ENCODE measurements at places on chromosomes 6 and 20.

- DNase-seq = no peak
These were observed 84.2 kb downstream of the EPB41L2 start for GRCh38 chr6:130978660-130979396.

- no peak for DNase-seq
These were observed 896 bp downstream of the RPP21 start for GRCh38 chr6:30345852-30346251.

GRCh38 chr20:43977962-43978361 is 63.3 kb downstream of the TOX2 start:
- no peak for DNase-seq

GRCh38 chr6:144284478-144284782 is 705 bp upstream of the UTRN start:
- DNase-seq = no peak

- no peak for DNase-seq
These were observed 35.7 kb upstream of the SCUBE3 start for GRCh38 chr6:35178012-35178411.

DNA sequence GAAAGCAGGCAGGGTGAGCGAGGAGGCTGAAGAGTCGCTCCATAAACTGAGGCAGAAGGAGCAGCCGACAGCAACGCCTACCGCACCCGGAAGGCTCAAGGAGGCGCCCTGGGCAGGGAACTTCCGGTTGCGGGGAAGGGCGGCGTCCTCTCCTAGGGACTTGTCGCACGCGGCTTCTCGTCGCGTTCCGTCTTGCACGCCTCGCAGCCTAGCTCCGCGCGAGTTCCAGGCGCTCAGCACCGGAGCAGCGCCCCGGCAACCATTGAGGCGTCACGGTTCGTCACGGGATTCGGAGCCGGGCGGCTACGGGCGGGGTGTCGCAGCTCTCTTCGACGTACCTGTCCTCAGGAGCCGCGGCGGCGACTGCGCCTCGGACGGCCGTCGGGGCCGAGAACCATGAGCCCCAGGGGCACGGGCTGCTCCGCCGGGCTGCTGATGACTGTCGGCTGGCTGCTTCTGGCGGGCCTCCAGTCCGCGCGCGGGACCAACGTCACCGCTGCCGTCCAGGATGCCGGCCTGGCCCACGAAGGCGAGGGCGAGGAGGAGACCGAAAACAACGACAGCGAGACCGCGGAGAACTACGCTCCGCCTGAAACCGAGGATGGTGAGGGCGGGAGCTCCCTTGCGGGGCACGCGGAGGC is at the start of gene SPACA1:
TSS of gene SPACA1 (plus strand) at position 332 of the 641 bp plus-strand sequence. CDS start at position 397, 65 bp downstream.
- DNase-seq = no peak

GRCh38 chr20:13205848-13206434 is 15.1 kb upstream of the ISM1 start:
- no peak for DNase-seq

DNA sequence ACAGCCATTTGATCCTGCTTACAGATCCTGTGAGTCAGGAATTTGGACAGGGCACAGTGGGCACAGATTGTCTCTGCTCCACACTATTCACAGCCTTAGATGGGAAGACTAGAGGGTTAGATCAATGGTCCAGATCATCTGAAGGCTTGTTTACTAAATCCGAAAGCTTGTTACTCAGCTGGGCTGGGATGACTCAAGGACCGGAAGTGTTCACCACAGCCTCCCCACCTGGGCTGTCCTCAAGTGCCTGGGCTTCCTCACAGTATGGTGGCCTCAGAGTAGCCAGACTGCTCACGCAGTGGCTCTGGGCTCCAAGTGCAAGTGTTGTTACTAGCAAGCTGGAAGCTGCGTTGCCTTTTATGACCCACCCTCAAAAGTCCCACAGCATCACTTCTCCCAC is 75.4 kb upstream of the INSM1 start:
- DNase-seq = no peak

DNA sequence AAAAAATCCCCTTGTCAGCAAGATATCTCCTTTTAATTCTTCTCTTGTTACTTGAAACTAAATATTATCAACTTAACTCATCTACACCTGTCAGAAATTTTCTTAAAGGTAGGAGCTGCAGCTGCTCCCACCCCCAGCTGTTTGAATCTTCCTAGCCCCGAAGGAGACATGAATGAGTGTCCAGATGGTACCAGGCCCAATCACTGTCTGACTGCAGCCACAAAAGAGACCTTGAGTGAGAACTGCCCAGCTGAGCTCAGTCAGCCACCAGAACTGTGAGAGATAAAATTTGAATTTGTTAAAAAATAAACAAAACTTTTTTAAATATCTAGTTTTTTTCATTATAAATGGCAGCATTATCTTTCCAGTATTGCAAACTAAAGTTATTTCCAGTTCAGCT is 84.7 kb downstream of the PRSS35 start:
- no peak for DNase-seq

GRCh38 chr6:37516076-37516919 is 16.6 kb upstream of the CCDC167 start:
- peak; percentile 86 for DNase-seq

DNA sequence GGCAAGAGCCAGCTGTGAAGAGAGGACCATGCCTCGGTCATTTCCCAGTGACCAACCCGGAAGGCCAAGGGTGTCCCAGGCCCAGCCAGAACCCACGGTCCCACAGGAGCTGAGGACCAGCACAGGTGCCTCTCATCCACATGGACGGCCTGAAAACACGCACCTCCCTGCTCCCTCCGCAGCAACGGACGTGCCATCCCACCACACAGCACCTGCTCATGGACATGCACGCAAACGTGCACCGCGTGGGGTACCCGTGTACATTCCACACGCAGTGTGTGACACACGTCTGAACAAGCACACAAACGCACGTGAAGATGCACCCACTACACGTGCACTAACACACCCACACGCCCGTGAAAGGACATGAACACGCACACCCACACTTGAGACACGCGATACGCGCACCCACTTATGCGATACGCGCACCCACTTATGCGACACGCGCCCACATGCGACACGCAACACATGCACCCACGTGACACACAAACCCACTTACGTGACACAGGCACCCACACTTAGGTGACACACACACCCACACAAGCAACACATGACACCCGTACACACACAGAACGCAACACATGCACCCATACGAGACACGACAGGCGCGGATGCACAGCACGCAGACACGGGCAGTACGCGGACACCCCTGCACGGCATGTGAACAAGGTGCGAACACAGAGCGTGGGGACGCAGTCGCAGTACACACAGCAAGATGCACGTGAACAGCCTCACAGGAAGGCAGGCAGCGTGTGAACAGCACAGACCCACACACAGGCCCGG is 30.1 kb downstream of the LAMA5 start:
- no peak for DNase-seq

GRCh38 chr6:22003287-22003686 is 293.5 kb downstream of the PRL start:
- no peak for DNase-seq
